Activated T-cell treated with anti-CD3 and anti-CD28 coated beads for 1 hour (primary cell): ENCODE measurements at places on chromosomes 4 and X.

DNA sequence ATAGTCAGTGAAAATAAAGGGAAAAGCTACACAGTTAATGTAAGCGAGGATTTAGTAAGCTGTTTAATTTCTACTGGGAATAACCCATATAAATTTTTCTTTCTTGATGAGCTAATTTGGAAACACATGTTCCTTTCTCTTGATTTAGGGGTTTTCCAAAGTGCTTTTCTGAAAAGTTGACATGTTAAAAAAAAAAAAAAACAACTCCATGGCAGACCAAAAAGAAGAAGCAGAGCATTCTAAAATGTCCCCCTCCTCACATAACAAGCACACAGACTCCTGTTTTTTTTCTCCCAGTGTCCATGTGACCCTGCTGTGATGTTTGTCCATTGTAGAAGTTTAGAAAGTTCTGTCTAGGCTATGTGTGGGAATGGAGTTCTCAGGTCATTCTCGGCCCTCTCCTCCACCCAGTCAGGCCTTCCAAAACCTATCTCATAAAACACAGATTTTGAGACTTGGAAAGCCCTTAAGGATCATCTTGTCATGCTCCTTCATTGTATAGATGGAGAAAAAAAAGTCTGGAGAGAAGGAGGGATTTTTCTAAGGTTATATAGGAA, 792 bp downstream of the CLIC2 start:
- no peak for DNase-seq

DNA sequence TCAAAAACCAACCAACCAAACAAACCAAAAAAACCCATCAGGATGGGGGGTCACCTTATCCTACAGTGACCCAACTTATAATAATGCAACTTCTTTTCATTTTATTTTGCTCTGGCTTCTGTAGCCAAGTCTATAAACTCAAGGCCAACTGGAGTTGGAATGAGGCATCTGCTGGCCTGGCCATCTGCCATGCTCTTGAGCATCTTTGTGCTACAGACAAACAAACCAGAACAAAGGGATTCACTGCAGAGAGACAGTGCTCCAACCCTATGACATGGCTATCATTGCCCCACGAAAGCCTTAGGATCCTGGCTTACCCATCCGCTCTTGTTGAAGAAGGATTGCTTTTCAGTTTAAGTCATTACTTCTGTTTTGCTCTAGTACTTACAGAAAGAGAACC, 49.2 kb upstream of the SCRG1 start:
- DNase-seq = no peak

DNA sequence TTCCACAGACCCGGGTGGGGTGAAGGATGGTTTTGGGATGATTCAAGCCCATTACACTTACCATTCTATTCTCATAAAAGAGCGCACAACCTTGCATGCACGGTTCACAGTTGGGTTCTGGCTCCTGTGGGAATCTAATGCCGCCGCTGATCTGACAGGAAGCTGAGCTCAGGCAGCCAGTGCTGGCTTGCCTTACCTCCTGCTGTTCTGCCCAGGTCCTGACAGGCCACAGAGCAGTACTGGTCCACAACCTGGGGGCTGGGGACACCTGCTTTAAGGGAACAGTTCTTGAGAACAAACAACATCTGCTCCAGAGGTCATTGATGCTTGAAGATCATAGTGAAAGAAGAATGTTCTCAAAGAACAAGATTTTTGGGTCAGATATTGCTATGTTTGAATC, 8.0 kb upstream of the HS3ST1 start:
- no peak for DNase-seq

DNA sequence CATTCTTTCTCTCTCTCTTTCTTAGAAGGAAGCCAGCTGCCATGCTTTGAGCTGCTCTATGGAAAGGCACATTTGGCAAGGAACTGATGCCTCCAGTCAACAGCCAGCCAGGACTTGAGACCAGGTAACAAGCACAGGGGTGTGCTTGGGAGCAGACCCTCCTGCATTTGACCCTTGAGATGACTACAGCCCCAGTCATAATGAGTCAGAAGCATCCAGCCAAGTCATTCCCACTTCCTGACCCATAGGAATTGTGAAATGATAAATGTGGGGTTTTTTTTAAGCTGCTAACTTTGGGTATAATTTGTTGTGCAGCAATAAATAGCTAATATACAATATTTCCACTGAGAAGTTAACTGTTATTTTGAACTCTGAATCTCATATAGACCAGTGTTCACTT, 446.9 kb downstream of the GRXCR1 start:
- no peak for DNase-seq

DNA sequence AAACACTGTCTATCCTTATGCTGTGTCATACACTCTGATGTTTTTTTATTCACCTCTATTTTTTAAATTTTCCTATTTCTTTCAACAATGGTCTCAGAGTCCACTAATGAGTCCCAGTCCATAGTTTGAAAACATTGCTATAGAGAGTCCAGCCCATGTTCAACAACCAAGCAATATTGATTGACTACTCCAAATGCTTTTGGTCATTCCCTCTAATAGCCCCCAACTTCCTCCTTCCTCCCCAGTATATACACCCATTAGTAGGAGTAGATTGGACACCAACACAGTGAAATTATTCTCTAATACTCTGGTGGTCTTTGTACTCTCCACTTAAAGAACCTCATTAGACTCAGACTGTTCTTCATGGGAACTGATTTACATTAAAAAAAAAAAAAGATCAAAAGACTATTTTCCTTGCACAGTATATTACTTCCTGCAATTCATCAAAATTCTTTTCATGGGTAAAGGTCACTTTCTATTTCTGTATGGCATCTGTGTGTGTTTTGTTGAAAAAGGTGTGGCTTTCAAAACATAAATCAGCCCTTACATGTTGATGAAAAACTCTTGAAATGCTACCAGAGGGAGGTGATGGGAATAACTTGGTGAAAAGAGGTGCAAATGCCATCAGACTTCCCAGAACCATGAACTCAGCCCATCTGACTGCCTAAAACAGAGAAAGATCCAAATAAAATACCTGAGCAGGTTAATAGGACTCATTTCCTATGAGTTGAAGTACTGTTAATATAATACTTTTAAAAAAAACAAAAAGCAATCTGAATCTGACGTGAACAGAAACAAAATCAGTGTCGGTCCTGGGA, 250.3 kb upstream of the KLF3 start:
- no peak for DNase-seq

- DNase-seq = no peak
Measured at GRCh38 chrX:151538190-151539122, 25.0 kb upstream of the PASD1 start.

GRCh38 chrX:14865201-14865600, 7.7 kb downstream of the FANCB start:
- DNase-seq = no peak

DNA sequence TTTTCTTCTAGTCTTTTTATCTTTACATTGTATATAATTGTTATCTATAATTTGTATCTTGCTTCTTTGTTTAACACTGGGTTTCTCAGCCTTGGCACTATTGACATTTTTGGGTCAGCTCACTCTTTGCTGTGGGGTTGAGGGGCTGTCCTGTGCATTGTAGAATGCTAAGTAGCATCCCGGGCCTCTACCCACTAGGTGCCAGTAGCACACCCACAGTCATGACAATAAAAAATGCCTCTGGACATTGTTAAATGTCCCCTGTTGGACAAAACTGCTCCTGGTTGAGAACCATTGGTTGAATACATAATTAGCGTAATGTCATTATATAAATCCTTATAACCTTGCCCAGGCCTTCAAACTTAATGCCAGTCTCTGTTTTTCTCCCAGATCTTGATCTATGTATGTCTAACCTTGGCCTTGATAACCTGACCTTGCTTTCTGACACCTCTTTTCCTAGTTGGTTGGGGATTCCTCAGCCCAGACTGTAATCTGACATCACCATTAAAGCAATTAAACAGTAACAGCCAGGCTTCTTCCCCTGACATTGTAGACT, 46.1 kb downstream of the DCX start:
- no peak for DNase-seq

DNA sequence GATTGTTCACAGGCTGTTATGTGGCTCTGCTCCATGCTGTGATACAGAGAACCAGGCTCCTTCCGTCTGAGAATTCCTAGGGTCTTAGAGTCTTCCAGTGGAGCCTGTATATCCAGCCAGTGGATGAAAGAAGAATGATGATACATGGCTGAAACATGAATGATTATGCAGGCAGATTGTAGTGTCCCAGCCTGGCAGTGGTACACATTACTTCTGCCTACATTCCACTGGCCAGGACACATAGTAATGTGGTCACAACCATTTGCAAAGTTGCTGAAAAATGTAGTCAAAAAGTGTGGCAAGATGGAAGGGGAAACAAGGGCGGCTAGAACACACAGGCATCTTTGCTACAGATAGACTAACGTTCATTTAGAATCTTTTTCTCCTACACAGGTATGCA, 4.5 kb upstream of the GBA3 start:
- no peak for DNase-seq

- no peak for DNase-seq
Measured at GRCh38 chrX:28847423-28847822, 260.2 kb downstream of the IL1RAPL1 start.

GRCh38 chr4:104385713-104386112, 109.0 kb downstream of the CXXC4 start:
- DNase-seq = no peak

- DNase-seq = no peak
Measured at GRCh38 chr4:78057600-78058550, 752 bp downstream of the FRAS1 start.

DNA sequence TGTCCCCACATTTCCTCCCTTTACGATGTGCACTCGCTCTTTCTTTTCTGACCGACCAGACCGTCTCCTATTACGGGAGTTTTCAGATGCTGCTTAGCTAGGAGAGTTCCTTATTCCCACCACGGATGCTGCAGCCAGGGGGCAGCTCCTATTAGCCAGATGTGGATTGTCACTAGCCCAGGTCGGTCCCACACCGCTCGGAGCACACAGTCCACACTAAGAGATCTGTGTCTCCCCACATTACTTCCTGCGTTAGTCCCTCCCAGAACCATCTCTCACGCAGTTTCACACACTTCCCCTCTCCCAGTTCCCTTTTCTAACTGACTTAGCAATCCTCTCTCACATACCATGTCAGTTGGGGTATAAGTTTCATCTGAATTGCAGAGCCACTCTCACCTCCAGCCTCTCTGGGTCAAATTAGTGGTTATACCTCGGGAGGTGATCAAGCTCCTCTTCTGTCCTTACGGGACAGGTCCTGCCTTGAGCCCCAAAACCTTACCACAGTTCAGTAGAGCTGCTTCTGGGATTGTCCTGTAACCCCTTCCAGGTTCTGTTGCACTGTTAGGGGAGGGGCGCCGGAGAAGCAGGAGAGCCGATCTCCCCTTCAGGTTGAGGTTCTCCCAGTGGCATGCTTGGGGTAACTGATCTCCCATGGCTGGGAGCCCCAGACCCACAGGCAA, 28.2 kb downstream of the SULT1E1 start:
- no peak for DNase-seq

DNA sequence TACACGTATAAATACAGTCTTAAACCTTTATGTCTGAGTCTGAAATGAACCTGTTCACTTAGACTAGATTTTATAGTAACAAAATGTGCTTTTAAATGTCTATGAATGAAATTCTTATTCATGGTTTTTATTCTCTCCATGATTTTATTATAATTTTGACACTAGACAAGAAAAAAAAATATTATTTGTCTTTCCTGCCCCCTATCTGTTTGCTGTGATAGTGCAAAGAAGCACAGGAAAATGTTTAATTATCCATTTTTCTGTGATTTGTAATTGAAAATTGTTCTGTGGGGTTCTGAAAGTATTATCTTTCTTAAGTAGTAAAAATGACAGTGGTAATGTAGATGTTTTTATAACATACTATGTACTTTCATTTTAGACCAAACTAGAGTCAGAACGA, 52.0 kb downstream of the INTS6L start:
- DNase-seq = no peak

- no peak for DNase-seq
Measured at GRCh38 chrX:9171841-9172463, 138.0 kb upstream of the FAM9B start.

- DNase-seq = no peak
Measured at GRCh38 chrX:10166731-10167151, 10.0 kb downstream of the CLCN4 start.

DNA sequence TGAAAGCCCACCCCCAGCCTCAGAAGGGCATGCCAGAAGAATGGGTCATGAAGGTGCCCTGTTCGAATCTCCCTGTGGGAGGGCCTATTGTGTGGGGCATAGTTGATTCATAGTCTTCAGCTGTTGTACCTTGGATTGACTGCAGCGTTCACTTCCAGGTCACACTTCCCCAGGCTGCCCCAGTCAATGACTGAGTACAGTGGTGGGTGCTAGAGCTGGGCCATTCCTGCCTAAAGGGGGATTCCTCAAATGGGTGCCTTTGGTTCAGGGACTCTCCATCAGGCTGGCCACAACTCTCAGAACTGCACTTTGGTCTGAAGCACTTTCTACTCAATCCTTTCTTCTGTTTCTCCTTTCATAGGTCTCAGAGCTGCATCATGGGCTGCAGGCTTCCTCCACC, 35.0 kb upstream of the RASGEF1B start:
- DNase-seq = no peak

DNA sequence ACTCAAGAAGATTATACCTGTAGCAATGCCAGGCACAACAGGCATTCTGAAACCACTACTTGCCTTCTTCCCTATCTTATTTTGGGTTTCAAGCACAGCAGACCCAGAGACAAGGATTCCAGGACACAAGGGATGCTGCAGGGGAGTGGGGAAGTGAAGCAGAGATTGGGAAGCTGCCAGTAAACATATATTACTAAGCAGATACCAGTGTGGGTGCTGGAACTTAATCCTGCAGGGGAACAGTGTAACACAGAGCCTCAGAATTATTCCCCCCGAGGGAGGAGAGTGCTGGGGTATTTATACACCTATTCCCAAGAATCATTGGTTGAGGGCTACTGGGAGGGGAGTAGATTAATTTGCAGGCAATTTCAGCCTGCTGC, 33.3 kb upstream of the MAML3 start:
- DNase-seq = no peak

DNA sequence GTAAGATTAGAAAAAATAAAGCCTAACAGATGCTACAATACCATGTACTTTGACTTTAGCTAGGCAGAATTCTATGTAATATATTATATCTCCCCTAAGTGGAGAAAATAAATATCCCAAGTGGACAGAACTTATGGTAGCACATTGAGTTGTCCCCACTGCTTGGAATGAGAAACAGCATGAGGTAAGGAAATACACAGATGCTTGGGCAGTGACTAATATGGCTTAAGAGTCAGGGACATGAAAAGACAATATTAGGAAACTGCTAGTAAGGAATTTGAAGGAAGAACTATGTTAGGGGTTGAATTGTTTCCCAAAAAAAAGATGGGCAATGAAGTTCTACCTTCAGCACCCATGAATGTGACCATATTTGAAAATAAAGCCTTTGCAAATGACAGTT, 2265.1 kb downstream of the PCDH7 start:
- DNase-seq = no peak

GRCh38 chr4:151485541-151486131, 76.7 kb downstream of the FHIP1A start:
- DNase-seq = no peak

DNA sequence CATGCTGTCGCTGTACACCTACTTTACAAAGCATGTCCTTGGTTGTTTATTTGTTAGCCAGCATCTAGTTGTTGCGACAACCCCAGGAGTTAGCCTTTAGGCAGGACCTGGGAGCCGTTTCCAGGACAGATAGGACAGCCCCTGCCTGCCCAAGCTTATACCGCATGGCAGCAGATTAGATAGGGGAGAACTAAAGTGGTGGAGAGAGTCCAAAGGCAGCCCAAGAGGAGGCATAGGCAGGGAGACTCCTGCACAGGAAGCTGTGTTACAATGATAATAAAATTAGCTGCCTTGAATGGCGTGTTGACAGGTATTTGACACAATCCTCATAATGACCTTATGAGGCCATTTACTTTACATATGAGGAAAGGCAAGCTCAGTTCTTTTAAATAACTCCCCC, 13.0 kb downstream of the NSDHL start:
- no peak for DNase-seq
